ENCODE measurements at places on chromosomes 7 and 10.

GRCh38 chr10:113060201-113061053 lies 110.4 kb downstream of the TCF7L2 start:
- peak; percentile 24 for DNase-seq

DNA sequence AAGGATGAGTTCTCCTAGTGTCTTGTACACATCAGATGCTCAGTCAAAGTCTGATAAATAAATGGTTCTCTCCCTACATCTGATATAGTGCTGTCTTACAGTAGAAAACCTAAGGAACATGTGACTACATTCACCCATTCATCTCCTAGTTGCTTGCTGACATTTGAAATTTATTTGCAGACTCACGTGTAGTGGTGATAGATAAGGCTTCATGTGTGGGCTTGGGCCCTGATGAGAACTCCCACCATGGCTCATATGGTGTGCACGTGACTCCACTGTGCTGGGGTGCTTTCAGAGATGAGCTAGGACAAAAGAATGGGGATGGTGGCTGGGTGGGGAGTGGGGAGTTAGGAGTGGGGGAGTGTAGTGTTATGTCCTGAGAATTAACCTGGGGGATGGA lies 287.3 kb downstream of the RPS24 start:
- DNase-seq = no peak

DNA sequence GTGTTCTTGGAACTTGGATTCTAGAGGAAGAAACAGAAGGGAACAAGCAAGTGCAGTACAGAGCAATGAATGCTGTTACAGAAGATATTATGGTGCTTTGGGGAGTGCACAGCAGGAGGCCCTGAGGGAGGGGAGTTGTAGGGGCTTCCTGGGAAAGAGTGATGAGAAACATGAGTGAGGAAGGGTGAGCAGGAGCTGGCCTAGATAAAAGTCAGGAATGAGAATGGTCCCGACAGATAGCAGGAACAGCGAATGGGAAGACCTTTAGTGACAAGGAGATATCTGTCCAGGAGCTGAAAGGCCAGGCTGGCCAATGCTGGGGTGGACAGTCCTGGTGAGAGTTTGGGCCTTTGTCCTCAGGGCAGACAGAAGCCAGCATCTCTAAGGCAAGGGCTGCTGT lies 20.6 kb upstream of the CCNJ start:
- DNase-seq = no peak

GRCh38 chr10:131833013-131833412 lies 67.8 kb upstream of the PPP2R2D start:
- no peak for DNase-seq

DNA sequence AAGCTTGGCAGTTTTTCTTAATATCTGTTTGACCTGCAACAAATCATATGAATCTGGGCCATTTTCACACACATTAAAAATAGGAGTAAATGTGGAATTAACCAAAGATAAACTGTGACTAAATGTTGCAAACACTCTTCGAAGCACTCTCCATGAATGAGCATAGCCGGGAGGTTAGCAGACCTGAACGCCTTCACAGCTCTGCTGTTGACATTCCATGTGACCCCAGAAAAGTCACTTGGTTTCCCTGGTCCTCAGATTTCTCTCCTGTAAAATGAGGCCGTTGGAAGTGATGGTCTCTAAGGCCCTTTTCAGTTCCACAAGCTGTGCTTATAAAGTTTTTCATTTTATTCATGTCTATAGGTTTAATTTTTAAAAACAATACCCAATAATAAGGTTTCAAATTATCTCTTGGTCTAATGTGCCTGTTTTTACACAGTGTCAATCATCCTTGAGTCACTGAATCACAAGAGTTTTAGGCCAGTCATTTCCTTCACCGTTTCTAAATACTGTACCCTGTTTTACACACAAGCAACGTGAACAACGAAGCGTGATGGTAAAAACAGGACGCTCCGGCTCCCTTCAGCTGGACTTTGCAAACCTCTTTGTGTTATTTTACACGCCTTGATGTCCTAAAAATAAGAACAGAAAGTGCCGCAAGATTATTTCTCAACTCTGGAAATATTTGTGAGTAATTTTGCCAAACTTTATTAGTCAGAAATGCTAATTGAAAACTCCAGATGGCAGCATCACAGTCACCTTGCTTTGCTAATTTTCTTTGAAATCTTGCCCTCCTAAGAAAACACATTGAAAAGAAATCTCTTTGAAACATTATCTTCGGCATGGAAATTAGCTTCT lies 38.6 kb upstream of the MET start:
- no peak for DNase-seq

GRCh38 chr10:86600296-86600695 lies 54.1 kb upstream of the OPN4 start:
- no peak for DNase-seq

GRCh38 chr10:120075349-120075748 lies 182.8 kb downstream of the SEC23IP start:
- DNase-seq = no peak

DNA sequence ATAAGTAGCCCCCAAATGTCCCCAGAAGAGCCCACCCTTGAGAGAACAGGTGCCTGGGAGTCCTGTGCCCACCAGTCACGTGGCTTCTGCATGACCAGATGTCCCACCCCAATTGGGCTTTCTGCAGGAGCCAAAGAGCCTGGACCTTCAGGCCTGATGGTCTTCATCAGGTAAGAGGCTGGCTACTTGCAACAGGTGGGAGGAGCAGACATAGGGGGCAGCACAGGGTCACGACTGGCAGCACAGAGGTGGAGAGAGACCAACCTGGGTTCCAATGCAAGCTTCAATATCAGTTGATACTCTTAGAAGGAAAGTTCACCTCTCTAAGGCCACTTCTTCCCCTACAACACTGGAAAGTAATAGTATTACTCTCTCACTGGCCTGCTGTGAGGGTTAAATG lies 288.0 kb downstream of the ELMO1 start:
- DNase-seq = no peak

GRCh38 chr7:74302745-74303221 lies 13.6 kb downstream of the CLIP2 start:
- DNase-seq = no peak

- no peak for DNase-seq
Observed at GRCh38 chr10:75263806-75264205, 28.0 kb upstream of the COMTD1 start.

- no peak for DNase-seq
Observed at GRCh38 chr10:5557040-5557721, 32.4 kb downstream of the CALML3 start.

DNA sequence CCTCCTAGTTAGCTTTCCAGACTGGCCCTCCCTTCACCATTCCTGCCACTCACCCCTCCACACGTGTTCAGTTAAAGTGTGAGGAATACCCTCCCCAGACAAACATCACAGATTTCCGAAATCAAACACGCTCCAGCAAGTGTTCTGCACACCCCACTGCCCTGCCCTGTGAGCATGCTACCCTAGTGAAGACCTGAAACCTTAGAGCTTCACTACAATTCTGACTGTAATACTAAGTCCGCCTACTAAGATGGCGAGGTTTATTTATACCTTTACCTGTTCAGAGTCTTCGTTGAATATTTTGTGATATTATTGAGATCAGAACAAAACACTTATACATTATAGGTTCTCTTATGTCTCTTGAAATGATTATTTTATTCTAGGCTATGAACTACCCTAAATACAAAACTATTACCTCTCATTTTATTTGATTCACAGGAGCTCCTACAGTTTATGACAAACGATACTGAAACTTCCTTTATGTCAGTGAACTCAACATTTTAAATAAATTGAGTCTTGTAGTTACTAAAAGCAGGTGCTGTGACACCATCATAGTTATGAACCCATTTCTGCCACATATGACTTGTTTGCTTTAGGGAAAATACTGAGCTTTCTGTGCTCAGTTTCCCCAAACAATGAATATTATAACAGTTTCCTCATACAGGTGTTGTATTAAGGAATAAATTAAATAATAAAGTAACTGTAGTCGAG lies 8.6 kb downstream of the SCIN start:
- no peak for DNase-seq

DNA sequence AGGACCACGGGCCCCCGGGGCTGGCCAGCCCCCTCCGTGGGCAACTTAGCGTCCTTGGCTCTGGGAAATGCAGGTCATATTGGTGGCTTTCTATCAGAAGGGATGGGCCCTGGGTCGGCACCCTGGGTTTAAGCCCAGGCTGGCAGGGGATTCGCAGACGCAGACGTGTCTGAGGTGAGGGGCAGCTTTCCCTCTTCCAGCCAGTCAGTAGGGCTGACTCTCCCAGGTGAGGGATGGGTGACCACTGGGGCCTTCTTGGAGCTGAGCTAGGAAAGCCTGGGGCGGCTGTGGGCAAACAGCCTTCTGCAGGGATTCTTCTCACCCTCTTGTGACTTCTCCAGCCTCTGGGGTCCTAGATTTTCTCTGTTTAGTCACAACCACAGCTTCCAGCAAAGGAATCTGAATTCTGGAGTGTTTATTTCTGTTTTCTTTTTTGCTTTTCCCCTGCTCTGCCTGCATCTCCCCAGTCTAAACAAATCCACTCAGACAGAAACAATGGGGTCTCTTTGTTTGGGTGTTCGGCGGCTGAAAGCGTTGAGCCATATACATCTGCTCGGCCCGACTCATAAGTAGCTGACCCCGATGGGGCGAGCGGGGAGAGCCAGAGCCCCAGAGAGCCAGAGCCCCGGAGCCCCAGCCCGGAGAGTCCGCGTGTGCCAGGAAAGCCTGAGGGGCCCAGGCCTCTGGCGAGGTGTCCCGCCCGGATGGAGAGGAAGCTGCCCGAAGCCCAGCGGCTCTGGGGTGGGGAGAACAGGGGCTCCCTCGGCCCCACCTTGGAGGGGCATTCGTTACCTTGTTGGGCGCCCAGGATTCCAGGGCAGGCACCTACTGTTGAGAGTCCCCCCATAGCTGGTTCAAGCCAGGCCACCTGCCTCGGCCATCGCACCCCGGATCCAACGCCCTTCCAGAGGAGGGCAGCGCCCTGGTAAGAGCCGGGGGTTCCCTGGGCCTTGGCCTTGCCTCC lies 2.0 kb downstream of the MNX1 start:
- DNase-seq = no peak

DNA sequence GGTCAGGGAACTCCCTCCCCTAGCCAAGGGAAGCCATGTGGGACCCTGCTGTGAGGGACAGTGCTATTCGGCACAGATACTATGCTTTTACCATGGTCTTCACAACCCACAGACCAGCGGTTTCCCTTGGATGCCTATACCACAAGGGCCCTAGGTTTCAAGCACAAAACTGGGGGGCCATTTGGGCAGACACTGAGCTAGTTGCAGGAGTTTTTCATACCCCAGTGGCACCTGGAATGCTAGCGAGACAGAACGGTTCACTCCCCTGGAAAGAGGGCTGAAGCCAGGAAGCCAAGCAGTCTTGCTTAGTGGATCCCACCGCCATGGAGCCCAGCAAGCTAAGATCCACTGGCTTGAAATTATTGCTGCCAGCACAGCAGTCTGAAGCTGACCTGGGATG lies 156.8 kb downstream of the THSD7A start:
- DNase-seq = no peak

Data from hypothalamus (tissue), 51 donors.